ENCODE measurements at places on chromosomes 4 and X.

DNA sequence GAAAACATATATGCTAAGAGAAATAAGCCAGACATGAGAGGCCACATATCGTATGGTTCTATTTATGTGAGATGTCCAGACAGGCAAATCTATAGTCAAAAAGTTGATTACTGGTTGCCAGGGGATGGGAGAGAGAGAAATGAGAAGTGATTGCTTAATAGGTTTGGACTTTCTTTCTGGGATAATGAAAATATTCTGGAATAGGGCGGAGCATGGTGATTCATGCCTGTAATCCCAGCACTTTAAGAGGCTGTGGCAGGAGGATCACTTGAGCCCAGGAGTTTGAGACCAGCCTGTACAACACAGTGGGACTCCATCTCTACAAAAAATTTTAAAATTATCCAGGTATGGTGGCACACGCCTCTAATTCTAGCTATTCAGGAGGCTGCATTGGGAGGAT lies 22.4 kb downstream of the RBM47 start:
- no peak for DNase-seq

DNA sequence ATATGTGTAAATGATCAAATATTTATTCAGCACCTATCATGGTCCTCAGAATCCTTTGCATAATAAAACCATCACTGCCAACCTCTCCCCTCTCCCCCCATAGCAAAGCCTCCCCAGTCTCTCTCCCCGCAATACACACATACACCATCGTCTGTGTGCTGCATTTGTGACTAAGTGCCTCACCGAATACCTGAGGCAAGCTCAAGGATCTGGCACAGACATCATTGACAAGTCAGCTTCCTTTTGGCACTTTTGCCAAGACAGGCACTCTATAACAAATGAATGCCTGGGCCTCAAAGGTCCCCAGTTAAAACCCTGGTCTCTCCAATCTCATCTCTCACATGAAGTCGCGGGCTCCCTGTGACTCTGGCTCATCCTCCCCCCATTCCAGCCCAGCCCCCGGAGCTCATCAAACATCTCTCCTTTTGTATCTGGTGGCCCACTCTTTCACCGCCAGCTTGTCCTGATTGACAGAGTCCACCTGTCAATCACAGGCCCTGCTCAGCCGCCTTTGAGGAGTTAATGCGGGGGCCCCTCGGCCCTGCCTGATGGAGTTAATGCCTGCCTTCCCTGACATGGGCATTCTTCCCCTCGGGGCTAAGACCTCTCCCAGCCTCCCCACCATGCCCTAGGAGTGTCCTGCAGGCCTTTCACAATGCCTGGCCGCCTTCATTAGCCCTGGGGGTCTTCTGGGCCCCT lies 135.8 kb upstream of the ATP6AP2 start:
- no peak for DNase-seq

DNA sequence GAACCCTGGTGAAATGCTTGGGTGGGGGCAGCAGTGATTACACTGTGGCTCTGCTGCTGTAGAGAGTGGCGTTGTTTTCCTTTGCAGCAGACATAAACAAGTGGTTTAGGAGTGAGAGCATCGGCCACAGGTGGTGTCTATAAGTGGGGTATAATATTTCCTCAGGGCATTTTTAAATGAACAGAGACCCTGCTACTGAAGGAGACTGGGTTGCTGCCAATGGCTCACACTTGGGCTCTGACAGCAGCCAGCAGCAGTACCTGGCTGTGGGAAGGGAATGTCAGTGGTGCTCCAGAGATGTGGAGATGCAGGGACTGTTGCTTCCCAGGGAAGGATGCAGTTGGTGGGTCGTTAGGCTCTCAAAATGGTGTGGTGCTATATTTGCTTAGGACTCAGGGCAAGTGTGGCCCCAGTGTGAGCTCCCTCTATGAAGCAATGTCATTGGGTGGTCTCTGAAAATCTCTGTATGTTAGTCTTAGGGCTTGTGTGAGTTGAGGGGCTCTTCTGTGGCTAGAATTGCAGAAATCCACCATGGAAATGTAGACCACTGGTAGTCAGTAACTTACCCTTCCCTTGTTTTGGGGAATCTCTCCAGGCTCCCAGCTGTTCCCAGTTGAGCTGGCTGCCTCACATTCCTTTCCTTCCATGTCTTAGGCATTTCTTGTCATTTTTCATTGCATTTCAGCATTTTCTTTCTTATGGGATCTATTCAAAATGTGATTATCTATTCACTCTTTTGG lies 1023.0 kb upstream of the GRID2 start:
- DNase-seq: no peak

GRCh38 chr4:185792384-185793115 lies 19.4 kb downstream of the SORBS2 start:
- no peak for DNase-seq

DNA sequence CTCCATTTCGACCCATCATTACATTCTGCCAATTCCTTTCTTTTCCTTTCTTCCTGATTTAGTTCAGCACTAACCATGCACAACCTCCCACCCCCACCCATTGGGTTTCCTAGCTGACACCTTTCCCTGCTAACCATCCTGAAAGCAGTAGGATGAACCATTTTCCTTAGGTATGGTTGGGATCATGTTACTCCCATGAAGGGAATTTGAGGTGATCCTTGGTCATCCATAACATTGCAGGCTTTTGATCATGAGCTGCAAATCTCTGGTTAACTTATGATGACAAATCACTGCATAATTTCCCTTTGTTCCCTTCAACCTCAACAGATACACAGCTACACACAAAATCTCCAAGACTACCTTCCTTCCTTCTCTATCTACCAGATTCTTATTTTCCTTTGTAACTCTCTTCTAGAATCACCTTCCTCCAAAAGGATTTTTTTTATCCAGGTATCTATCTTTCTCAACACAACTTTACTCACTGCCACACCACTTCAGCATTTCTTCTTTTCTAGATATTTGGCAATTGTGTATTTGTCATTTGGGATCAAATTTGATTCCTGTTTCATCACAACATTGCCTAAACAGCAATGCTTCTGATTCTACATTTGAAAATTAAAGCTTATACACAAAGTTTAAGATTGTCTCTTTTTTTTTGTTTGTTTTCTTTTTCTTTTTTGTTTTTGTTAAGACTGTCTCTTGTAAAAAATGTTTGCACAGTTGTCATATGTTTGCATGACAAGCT lies 145.1 kb downstream of the RBM47 start:
- DNase-seq: no peak

DNA sequence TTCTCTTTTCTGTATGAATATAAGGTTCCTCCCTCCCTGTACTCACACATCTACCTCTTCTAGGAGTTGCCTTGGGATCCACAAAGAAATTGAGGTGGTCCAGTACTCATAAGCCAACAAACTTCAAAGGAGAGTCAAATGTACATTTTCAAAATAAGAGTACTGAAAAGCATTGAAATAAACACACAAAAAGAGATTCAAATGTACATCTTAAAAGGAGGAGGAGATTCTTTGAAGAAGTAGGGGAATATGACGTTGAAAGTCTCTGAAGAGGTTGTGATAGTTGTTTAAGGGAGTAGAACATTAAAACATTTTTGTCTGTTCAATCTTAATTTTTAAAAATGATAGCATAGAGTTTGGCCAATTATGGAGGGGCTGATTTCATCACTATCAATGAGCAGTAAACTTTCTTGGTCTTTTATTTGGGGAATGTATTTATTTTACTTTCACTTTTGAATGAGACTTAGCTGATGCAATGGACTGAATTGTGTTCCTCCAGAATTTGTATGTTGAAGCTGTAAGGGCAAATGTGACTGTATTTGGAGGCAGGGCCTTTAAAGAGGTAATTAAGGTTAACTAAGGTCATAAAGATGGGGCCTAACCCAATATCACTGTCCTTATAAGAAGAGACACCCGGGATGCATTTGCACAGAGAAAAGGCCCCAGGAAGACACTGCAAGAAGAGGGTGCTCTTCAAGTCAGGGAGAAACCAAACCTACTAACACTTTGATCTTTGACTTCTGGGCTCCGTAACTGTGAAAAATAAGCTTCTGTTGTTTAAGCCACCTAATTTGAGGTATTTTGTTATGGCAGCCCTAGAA lies 226.3 kb upstream of the PGRMC2 start:
- no peak for DNase-seq

DNA sequence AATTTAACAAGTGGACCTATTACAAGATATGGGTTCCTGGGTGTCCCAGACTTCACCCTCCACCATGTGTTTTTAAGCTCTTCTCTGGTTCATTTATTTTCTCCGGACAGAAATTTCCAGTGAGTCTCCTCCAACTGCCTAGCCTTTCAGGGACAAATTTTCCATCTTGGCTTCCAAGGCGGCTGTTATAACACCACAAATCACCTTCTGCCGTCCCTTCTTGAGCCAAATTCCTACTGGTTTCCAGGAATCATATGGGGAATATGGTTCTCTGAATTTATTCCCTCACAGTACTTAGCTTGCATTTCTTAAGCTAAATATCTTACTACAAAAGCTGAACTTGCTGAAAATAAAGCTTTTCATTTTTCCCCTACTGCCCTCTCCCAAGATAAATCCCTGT lies 18.8 kb downstream of the NEXMIF start:
- DNase-seq: no peak

DNA sequence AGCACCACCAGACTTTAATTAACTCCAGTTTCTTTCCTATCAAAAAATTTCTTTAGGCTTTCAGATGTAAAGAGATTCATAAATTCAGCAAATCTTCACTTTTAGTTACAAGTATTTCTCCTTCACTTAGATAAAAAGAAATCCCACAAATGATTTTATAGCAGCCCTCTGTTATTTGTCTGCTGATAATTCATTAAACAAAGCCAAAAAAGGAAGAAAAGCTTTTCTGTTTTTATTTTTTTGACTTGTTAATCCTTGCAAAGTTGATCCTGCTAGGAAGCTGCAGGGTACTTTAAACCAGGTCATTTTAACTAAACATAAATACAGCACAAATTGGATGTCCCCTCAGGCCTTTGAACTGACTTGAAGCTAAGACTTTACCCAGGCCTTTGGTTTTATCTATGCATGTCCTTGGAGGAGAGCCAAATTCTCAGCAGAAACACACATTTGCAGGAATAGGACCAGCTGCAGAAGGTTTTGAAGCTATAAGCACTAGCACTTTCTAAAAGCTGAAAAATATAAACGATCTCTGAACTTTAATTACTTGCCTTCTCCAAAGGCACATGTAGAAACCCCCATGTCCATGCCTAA lies 57.5 kb downstream of the PCDH18 start:
- DNase-seq: no peak

DNA sequence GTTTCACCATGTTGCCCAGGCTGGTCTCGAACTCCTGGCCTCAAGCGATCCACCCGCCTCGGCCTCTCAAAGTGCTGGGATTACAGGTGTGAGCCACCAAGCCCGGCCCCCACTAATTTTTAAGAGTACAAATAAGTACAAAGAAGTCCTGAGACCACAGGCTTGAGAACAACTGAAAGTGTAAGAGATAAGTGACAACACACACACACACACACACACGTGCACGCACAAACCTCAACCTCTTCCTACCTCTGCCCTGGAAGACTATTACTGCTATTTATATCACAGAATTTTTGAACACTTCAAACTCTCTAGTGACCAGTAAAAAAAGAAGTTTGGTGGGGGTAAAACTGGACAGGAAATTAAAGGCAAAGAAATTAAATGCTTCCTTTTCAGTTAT lies 7.5 kb downstream of the KLHL15 start:
- DNase-seq: no peak

DNA sequence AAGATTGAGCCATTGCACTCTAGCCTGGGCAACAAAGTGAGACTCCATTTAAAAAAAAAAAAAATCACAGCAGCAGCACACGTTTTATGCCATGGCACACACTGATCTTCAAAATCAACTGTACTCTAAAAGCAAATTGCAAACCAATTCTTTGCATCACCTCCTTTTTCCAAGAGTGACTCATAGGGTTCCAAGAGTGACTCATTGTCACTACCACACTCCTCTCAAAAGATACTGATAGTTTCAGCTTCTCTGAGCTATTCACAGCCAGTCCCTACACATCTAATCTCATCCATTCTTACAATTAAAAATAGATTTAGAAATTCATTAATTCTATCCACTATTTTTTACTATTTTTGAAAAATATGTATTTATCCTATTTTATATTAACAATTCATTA lies 1494.9 kb upstream of the AGA start:
- no peak for DNase-seq

GRCh38 chr4:121370729-121371325 lies 10.0 kb downstream of the QRFPR start:
- no peak for DNase-seq

GRCh38 chr4:113827285-113827684 lies 65.7 kb upstream of the CAMK2D start:
- DNase-seq: no peak

GRCh38 chr4:72410158-72410557 lies 158.9 kb downstream of the ADAMTS3 start:
- DNase-seq: no peak

GRCh38 chr4:150215601-150216000 lies 137.4 kb downstream of the DCLK2 start:
- no peak for DNase-seq

GRCh38 chrX:43969504-43970501 lies 3.4 kb downstream of the NDP start:
- DNase-seq: no peak

- no peak for DNase-seq
Measured at GRCh38 chrX:107659768-107660167, 31.5 kb downstream of the PRPS1 start.

- DNase-seq: no peak
Measured at GRCh38 chr4:160352637-160353036, 1249.8 kb downstream of the RAPGEF2 start.

DNA sequence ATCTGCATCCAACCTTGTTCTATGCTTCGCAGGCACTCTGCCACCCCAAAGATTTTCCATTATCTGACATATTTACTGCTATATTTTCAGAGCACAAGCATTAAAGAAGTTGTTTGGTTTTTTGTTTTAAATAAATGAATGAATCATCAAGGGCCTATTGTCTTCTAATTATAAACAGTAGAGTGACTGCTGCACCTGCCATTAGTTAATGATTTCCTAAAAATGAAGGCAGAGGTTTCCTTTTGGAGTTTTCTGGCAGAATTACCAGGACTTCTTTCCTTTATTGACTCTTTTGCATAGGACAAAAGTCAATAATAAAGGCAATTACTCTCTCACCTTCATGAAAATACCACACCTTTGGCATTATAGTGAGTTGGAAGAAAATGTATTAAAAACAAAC lies 238.1 kb downstream of the INPP4B start:
- no peak for DNase-seq

DNA sequence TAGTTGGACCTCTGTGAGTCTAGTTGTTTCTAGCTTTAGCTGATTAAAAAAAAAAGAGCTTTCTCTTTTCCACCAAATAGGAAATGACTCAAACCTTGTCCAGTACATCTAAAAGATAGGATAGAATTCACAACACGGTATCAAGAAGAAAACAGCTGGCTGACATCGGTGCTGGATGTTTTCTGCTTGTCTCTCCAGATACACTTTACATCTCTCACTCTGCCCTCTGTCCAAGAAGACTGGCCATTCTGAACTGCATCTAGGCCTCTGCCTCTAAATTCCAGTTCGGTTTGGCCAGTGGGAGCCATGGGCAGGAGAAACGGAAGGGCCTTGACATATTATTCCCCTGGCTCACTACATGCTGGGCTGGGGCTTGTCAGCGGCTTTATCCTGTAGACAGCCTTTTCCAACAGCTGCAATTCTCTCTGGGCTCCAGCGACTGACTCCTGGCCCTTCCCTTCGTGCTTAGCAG lies 57.3 kb upstream of the SHISA3 start:
- DNase-seq: no peak

All from bone marrow (tissue), 2 donors.